Ascending aorta (tissue), 2 donors: ENCODE measurements at places on chromosomes 2 and 18. TPM values are rescaled to one million over a fixed set of nuclear protein-coding genes. Genes with fewer than 3 reads are reported as not detected.

Gene DHRS9
- total RNA-seq: not detected

Gene KCNK3
- 7.2 TPM for total RNA-seq

- no peak overlapping the region for H3K4me3 ChIP-seq
- H3K27me3 ChIP-seq: no peaks in the 10 kb centered on the region
- H3K27ac ChIP-seq: no peak overlapping the region
- H3K4me1 ChIP-seq: no peaks in the 10 kb centered on the region
- peaks cover 7% of the 10 kb centered on the region for H3K36me3 ChIP-seq
These were observed 135.2 kb upstream of the NFATC1 start for GRCh38 chr18:79260510-79260909.

DNA sequence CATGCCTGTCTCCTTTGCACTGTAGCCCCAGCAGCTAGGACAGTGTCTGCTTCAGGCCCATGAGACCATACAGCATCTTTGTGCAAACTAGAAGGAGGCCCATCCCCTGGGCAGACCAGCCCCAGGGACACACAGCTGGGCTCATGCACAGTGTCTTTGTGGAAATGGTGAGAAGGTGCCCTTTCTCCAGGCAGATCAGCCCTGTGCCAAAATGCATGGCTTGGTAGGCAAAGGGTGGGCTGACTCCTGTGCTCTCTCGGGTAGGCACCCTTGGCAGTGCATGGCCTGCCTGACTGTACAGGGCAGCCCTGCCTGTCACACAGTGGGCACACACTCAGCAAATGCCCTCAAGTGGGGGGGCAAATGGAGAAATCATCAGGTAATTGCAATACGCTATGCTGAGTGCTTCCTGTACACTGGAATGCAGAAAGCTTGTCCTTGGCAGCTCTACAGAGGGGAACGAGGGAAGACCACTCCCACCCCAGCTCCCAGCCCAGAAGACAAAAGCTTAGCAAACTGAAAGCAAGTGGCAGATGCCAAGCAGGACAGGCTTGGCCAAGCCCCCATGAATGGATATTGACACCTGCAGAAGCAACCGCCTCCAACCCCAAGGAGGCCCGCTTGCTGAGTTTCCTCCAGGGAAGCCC, 21.6 kb downstream of the TNS1 start:
- H3K4me3 ChIP-seq: no peak overlapping the region
- no peaks in the 10 kb centered on the region for H3K27me3 ChIP-seq
- no peak for DNase-seq

DNA sequence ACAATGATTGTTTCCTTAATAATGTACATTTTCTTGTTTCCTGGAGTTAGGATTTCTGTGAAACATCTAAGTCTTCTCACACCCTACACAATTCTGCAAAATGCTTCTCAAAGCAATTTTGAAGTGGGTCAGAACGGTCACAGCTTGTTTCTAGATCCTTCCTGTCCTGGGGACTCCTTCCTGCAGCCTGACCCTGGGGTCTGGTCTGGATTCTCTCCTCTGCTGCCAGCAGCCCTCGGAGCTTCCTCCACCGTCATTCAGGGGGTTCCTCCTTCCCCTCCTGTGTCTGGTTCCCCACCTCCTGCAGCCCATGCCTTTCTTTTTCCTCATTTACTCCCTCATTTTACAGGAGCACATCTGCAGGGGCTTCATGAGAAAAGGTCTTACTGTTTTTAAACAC, 322.1 kb downstream of the AGPS start:
- H3K4me1 ChIP-seq: no peaks in the 10 kb centered on the region
- H3K27me3 ChIP-seq: no peaks in the 10 kb centered on the region
- DNase-seq: no peak
- H3K4me3 ChIP-seq: no peak overlapping the region
- no peak overlapping the region for H3K27ac ChIP-seq

Gene SLC16A14
- total RNA-seq: 15.8 TPM

GRCh38 chr2:120670371-120670770, 65.3 kb upstream of the GLI2 start:
- peaks cover 6% of the 10 kb centered on the region for H3K27me3 ChIP-seq
- H3K27ac ChIP-seq: no peak overlapping the region
- no peak overlapping the region for H3K4me3 ChIP-seq
- no peak for DNase-seq
- H3K4me1 ChIP-seq: no peaks in the 10 kb centered on the region

Gene PAIP2B
- total RNA-seq: 0.32 TPM

Gene SETBP1
- 23.5 TPM for total RNA-seq

GRCh38 chr2:230684270-230685168, 28.1 kb upstream of the CAB39 start:
- DNase-seq: no peak
- H3K36me3 ChIP-seq: no peaks in the 10 kb centered on the region
- H3K4me3 ChIP-seq: no peak overlapping the region
- H3K27me3 ChIP-seq: no peaks in the 10 kb centered on the region
- H3K4me1 ChIP-seq: no peaks in the 10 kb centered on the region

- peaks cover 5% of the 10 kb centered on the region for H3K4me1 ChIP-seq
- no peaks in the 10 kb centered on the region for H3K27me3 ChIP-seq
- H3K27ac ChIP-seq: no peak overlapping the region
- H3K36me3 ChIP-seq: peaks cover 54% of the 10 kb centered on the region
- no peak overlapping the region for H3K4me3 ChIP-seq
- no peak for DNase-seq
These were observed 11.1 kb upstream of the MOCOS start for GRCh38 chr18:36176177-36176584.

DNA sequence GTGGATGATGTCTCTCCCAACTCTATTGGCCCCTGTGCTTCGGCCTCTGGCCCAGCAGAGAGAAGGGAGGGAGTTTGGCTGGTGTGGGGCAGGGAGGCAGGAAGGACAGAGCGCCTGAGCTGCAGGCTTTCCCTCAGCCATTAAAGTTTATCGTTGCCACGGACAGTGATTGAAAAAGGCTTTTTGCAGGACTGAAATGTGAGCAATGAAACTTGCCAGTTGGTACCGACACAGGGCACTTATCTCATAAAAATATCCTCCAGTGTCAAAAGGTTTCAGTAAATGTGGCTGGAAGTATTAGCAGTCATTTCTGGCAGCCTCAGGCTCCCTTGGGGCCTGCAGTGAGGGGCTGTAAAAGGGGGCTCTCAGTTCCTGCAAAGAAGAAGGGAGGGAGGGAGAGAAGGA, 169.2 kb downstream of the GLI2 start:
- peak overlapping the region; percentile 75 for H3K27ac ChIP-seq
- DNase-seq: no peak
- peaks cover 7% of the 10 kb centered on the region for H3K4me1 ChIP-seq

DNA sequence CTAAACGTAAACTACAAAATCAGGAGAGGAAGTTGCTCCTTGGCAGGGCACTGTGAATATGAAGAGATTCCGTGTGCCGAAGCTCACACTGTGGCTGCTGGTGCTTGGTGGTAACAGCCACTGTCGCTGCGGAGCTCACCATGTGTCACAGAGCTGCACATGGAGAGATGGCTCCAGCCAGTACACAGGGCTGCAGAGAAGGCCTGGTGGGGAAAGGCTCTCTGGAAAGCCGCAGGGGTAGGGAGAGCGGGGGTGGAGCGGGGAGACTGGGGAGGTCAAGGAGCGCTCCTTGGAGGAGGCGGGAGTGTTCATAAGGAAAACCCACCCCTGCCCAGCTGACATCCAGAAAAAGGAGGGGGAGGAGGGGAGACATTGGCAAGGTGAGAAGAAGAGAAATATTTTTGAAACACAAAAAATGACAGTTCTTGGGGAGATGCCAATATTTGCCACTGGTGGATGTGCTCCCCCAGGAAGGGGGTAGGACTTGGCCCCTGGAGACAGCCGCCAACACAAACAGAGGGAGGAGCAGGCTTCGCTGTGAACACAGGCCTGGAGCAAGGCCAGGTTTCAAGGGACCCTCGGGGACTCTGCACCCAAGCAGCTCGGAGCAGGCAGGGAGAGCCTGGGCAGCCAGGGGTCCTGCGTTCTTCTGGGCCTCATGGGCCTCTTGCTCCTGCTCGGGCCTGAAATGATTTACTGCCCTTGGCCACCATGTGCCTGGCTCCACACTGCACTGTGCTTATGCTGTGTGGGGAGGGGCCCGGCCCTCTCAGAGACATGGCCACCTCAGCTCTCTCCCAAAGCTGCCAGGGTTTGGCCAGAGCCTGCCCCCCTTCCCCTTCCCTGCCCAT, 102.6 kb upstream of the GLI2 start:
- peak overlapping the region; percentile 20 for H3K27ac ChIP-seq
- H3K36me3 ChIP-seq: no peaks in the 10 kb centered on the region
- H3K27me3 ChIP-seq: no peaks in the 10 kb centered on the region
- H3K4me1 ChIP-seq: peaks cover 4% of the 10 kb centered on the region
- DNase-seq: no peak

GRCh38 chr2:37357530-37357929, 13.1 kb downstream of the QPCT start:
- no peak for DNase-seq
- no peak overlapping the region for H3K27ac ChIP-seq
- no peaks in the 10 kb centered on the region for H3K27me3 ChIP-seq
- H3K36me3 ChIP-seq: no peaks in the 10 kb centered on the region
- H3K4me1 ChIP-seq: no peaks in the 10 kb centered on the region

DNA sequence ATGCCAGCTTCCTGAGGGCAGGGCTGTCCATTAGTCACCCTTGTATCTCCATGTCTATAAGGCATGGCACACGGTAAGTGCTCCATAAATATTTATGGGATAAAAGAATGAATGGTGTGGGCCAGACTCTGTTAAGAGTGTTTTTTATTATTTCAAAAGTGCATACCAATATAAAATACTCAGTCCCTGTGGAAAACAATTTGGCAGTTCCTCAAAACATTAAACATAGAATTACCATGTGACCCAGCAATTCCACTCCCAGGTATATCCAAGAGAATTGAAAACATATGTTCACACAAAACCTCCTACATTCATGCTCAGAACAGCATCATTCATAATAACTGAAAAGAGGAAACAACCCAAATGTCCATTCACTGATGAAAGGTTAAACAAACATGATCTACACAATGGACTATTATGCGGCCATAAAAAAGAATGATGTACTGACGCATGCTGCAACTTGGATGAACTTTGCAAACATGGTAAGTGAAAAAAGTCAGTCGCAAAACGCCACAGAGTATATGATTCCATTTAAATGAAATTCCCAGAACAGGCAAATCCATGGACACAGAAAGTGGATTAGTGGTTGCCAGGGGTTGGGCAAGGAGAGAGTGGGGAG, 69.1 kb upstream of the TCF7L1 start:
- no peak overlapping the region for H3K4me3 ChIP-seq
- no peaks in the 10 kb centered on the region for H3K4me1 ChIP-seq
- no peaks in the 10 kb centered on the region for H3K27me3 ChIP-seq
